ENCODE measurements at places on chromosomes 1 and 21. TPM values are rescaled to one million over a fixed set of nuclear protein-coding genes. Genes with fewer than 3 reads are reported as not detected.

GLMN gene
- total RNA-seq: 17.3 TPM

DNA sequence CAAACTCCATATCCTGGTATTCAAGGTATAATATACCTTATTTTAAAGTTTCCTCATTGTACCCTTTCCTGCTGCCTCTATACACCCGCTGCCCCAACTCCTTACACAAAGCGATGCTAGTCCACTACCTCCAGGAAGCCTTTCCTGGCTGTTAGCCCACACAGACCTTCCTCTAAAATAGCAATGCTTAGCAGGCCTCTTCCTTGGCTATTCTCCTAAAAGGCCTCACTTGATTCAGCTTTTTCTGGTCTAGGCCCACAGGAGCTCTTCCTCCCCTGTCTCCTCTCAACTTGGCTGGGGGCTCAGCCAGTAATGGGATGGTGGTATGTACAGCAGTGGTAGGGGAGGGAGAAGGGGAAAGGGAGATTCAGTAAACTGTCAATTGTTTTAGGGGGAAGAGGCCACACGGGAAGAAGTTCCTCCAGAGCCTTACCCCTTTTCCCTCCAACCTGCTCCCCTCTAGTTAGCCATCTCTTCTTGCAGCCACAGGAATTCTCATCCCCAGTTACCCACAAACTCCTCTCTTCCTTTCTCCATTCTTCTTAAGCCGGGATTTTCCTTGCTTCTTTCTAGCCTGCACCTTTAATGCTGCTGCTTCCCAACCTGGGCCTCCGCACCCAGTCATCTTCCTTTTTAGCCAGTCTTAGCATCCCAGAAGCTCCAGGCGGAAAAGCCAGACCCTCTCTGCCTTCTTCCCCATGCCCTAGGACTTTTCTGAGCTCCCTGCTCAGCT, 2.6 kb downstream of the LRRC41 start:
- DNase-seq: no peak

DNA sequence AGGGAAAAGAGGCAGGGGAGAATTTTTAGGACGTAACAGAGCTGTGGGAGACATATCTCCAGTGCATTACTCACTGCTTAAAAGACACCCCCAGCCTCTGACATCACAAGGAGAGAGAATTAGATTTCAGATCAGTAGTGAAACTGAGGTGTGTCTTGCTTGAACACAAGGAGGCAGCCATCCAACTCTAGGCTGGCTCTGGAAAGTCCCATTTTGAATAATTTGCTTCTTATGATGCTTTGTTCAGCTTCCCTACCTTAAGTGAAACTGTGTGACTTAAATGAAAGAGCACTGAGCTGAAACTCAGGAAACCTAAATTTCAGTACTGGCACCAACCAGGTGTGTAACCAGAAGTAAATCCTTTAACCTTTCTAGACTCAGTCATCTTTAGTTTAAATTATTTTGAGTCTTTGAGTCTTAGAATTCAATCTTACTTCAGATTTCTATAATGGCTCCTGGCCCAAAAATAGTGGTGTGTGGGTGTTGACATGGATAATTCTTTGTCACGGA, 251.6 kb upstream of the SGIP1 start:
- no peak for DNase-seq

- DNase-seq: no peak
These were observed 244.1 kb upstream of the MAP1LC3C start for GRCh38 chr1:242242983-242243382.

- no peak for DNase-seq
These were observed 253.8 kb upstream of the RAB4A start for GRCh38 chr1:229017091-229017490.

GRCh38 chr1:2110738-2111673, 60.8 kb downstream of the PRKCZ start:
- no peak for DNase-seq

DNA sequence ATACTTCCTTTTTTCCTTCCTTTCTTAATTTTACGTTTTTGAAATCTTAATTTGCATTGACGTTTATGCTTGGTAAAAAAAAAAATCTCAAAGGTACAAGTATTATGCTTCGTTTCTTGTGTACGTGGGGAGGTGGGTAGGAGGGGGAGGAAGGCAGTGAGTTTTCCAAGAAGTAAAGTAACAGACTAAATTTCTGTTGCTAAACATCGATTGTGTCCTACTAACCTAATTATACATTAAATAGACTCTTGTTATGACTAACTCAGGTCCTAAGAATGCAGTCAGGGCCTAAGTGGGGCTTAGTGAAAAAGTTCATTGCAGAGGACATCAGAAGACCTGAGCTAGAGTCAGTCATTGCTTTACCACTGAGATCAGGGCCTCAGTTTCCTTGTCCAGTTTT, 17.5 kb downstream of the NEK7 start:
- DNase-seq: no peak

- DNase-seq: no peak
These were observed 57.2 kb upstream of the C1orf185 start for GRCh38 chr1:51044834-51045233.

All from activated naive CD8-positive, alpha-beta T cell treated with anti-CD3 and anti-CD28 coated beads, Interleukin-2, amount 10 ng/mL, durations not matched to agents 7 days and 5 days (primary cell).